Neural crest cell (in vitro differentiated cells): ENCODE measurements at places on chromosomes 12 and 14.

DNA sequence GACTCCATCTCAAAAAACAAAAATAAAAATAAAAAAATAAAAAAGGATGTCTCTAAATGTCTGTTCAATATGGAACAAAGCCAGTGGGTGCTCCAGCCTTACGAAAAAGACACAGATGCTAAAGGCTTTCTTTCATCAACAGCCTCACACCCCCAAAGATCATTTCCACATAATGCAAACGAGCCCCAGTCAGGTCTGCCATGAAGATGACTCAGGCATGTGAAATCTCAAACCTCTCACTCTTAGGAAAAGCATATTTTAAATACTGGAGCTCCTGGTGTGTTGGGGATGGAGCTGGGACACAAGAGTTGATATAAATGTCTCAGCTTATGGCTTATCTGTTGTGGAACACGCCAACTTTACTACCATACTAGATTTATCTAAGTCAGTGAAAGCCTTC, 49.9 kb upstream of the PLXNC1 start:
- no peak for DNase-seq

DNA sequence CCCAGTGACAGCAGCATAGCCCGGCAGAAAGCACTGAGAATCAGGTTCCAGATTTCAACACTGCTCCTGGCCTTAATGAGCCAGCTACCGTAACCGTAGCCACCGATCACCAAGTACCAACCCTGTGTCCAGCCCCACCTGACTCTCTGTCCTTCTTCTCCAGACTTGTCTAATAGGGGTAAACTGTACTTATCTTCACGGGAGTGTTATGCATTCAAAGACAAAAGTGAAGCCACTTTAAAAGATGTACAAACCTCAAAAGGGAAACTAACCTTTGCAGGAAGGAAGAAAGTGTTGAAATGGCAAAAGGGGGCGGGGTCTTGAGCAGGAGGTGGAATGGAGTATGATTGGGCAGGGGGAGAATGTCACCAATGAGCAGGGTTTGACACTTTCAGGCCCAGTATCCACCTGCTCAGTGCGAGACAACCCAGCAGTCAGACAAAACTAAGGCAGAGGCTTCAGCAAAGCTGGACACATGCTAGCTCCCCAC, 226.1 kb downstream of the CHST11 start:
- no peak for DNase-seq

- no peak for DNase-seq
These were observed 79.4 kb downstream of the C12orf75 start for GRCh38 chr12:105409801-105410471.

DNA sequence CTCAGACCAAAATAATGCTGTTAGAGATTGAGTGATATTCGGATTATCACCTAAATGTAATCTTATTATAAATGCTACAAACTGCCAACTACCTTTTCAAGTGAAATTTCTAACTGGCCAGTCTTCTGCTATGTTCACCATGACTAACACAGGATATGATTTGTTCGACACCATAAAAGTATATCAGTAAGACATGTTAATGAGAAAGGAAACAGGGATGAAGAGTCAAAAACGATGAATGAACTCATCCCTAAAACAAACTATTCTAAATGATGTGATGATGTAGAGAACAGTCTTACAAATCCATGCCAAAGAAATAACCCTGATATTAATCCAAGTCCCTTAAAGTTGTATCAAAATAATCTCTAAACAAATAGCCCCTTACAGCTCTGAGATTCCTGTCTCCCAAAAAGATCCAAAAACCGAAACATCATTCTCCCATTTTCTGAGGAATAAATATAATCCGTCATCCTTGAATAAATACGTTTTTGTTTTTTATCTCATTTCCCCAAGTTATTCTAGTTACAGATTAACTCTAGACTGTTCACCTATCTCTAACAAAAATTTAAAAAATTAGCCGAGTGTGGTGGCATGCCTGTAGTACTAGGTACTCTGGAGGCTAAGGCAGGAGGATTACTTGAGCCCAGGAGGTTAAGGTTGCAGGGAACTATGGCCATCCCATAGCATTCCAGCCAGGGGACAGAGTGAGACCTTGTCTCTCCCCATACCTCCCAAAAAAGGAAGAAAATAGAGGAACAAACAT, 9.1 kb downstream of the SCAF11 start:
- no peak for DNase-seq

- DNase-seq = no peak
These were observed 925.4 kb downstream of the GALC start for GRCh38 chr14:87067591-87067990.

GRCh38 chr12:60830381-60830780, 1234.6 kb downstream of the SLC16A7 start:
- DNase-seq = no peak

GRCh38 chr14:99982537-99983250, 82.5 kb upstream of the EVL start:
- DNase-seq = peak; percentile 69

DNA sequence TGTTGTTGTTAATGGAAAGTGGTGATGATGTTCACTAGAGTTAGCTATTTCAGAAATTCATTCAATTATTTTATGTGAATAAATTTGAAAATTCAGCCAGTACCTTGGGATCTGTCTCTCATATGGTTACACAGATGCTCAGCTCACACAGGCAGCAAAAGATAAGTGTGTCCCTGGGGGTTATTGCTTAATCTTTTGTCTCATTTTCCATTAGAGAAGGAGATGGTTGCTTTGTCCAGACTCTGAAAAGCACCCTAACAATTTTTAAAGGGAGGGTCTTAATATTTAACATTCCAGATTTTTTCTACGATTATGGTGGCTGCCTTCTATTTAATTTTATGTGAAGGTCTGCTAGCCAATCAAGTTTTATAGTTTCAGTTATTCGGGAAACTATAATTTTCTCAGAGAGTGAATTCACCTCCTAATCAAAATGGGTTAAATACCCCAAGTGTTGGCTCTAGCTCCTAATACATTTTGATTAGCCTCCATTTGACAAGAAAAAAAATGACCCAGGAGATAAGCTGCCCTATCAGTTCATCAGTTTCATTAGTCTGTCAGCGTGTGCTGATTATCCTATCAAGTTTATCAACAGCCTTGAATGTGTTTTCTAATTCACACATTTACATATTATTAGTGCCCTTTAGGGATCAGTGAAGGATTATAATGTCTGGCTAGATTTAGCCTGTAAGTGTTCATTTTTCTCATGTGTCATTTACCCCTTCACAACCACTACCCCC, 282.1 kb downstream of the TMTC2 start:
- no peak for DNase-seq

DNA sequence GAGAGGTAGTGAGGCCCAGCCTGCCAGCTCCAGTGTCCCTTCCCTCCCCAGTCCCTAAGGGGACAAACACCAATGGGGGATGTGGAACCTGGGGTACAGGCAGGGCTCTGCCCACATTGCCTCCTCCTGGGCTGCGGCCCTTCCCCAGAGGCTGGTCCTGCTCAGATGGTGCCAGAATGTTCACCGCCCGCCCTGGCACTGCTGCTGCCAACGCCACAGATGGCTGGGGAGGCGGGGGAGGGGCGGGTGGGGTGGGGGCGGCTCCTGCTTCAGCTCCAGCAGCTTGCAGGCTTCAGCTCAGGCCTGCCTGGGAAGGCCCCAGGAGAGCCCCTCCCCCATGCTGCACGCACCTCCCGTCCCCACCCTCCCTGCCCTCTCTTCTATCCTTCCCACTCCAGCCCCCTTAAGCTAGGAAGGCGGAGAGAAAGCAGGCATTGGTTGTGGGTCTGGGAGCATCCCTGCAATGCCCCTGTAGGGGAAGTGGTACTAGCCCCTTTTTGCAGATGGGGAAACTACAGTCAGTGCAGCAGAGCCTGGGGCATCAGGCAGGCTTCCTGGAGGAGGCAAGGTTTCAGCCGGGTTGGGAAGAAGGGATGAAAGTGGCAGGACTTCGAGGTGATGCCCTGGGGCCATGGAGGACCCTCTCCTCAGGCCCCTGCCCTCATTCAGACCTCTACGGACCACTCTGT, 2.0 kb upstream of the BEGAIN start:
- no peak for DNase-seq

GRCh38 chr12:95789126-95790032, 1.2 kb downstream of the NTN4 start:
- peak; percentile 16 for DNase-seq

DNA sequence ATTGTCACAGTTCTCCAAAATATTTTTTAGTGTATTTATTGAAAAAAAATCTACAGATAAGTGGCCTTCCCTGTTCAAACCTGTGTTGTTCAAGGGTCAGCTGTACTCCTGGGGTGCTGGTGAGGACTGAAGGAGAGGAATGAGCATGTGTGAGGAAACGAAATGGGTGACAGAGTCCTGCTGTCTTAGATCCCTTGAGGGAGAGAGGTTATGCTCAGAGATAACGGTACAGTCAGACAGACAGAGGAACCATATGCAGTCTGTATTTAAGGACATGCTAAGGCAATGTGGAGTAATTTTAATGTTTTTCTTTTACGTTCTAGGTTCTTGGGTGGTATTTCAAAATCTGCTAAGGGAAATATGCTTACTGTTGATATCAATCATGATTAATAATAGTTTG, 352.9 kb upstream of the RGS6 start:
- no peak for DNase-seq

DNA sequence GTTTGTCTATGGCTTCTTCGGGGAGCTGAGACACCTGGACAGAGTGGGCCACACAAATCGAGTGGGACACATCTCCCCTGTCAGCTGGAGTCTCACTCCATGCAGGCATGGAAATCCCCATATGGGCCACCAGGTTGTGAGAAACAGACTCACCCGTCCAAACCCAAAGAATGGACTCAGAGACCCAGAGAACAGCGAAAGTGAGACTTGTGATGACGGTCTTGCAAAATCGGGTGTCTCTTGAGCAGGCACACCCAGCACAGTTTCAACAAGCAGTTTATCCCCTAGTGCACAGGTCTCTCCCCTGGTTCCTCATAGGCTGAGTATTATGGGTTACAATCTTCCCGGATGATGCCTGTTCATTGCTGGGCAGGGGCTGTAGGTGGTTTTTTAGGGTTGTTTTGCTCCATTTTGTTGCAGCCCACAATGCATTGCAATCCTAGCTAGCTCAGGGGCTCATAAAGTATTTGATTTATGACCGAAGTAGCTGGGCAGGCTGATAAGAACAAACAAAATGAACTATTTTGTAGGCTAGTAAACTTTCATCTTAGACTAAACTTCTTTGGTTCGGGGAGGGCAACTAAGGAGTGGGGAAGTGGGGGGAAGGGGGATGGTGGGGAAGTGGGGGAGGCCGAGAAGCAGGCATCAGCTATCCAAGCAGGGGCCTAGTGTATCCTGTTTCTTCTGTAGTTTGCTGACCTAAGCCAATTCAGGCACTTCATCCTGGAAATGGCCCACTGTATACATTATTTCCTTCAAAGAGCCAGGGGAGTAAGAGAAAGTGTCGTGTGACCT, 45.3 kb downstream of the IQSEC3 start:
- no peak for DNase-seq

GRCh38 chr14:77125281-77125801, 16.2 kb downstream of the ZDHHC22 start:
- no peak for DNase-seq

DNA sequence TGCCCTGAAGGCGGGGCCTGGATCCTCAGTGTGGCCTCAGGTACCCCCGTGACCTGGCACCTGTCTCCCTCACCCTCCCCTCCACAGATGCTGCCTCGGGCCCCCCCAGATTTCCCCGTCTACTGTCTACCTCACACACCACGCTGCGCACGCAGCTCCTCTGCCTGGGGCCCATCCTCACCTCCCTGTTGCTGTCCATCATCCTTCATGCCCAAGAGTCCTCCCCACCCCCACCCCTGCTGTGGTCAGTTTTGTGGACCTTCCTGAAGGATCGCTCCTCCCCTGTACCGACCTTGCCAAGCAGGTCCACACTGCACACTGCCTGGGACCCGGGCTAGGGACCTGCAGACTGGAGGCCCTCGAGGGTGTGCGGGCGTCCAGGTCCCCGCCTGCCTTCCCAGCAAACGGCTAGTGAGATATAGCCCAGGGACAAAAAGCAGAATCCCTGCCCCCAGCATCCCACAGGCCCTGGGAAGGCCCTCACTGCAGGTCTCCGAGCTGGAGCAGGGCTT, 197.4 kb upstream of the DIO3 start:
- no peak for DNase-seq
